ENCODE measurements at places on chromosomes 7 and 10. TPM values are rescaled to one million over a fixed set of nuclear protein-coding genes. Genes with fewer than 3 reads are reported as not detected.

Gene ATP6V1F
- total RNA-seq = 86.5 TPM

Gene TET1
- total RNA-seq = 0.60 TPM

Gene KLF14
- total RNA-seq = not detected

Gene TMEM229A
- not detected for total RNA-seq

Gene OR2A42
- total RNA-seq = not detected

Gene TMEM273
- 4.8 TPM for total RNA-seq

Gene PIP
- not detected for total RNA-seq

Gene SPDYE8
- not detected for total RNA-seq

Gene ZCCHC24
- total RNA-seq = 4.0 TPM

Gene VSTM4
- total RNA-seq = 0.22 TPM

Gene GPR85
- total RNA-seq = 0.20 TPM

Gene INA
- under 0.01 TPM for total RNA-seq

Gene HOXA11
- total RNA-seq = 0.22 TPM

Gene COL28A1
- total RNA-seq = not detected

Gene GDF2
- not detected for total RNA-seq

Gene MRC1
- total RNA-seq = 148 TPM

Gene SUV39H2
- total RNA-seq = 7.6 TPM

Gene POMZP3
- 1.7 TPM for total RNA-seq

Gene PDZD7
- 0.44 TPM for total RNA-seq

Gene WEE2
- under 0.01 TPM for total RNA-seq
